ENCODE measurements at places on chromosomes 6 and 20.

- peak; percentile 85 for DNase-seq
Observed at GRCh38 chr6:37210313-37210968, 40.5 kb downstream of the PIM1 start.

DNA sequence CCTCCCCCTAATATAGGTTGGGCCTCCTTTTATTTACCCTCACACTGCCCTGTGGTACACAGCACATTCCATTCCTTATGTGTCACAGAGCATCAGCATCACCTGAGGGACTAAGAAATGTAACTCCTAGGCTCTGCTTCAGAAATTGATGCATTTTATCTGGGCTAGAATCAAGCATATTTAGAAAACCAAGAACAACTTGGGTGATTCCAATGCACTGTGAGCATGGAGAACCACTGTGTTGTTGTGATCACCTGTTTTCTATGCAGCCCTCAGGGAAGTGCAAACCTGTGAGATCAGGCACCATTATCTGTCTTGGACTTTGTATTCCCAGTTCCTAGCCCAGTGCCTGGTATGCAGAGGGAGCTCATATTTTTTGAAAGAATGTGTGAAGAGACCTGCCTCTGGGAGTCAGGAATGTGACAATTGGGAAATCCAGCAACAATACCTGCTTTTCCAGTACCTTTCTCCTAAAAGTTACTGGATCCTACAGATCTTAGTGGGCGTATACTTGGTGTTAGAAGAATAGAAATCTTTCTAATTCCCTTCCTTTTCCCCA is 7.0 kb downstream of the KAT14 start:
- no peak for DNase-seq

DNA sequence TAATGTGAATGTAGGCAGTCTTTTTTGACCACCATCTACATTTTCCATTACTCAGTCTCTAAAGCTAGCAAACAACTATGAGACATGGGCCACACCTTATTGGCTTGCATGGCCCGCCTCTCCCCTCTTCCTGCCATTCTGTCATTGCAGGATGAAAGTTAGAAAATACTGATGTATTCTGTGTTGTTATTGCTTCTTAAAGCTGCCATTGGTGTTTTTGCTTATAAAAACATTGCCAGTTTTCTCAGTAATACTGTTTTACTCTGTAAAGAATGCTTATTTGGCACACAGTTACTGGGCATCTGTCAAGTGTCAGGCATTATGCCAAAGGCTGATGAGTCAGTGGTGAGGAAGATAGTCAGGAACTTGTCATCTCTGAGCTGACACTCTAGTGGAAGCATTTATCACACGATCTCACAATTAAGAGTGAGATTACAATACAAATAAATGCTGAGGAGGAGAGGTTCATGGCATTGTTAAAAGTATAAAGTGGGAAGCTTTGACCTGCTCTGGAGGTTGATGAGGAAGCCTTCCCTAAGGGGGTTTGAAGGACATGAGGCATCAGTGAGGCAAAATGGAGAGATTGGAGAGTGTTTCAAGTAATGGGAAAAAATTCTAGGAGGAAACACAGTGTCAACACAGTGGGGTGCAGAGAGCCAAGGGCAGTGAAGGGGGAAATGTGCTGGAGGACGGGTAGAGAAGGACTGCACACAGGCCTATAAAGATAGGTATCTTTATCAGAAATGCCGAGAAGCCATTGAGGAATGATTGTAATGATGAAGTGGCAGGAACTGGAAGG is 14.7 kb downstream of the KLHL32 start:
- peak; percentile 59 for DNase-seq

- peak; percentile 76 for DNase-seq
Observed at GRCh38 chr20:46021361-46022359, 7.4 kb upstream of the SLC12A5 start.

GRCh38 chr6:33628401-33628964 is 7.4 kb downstream of the ITPR3 start:
- DNase-seq = no peak

GRCh38 chr6:112204350-112204706 is 50.0 kb downstream of the LAMA4 start:
- DNase-seq = no peak

DNA sequence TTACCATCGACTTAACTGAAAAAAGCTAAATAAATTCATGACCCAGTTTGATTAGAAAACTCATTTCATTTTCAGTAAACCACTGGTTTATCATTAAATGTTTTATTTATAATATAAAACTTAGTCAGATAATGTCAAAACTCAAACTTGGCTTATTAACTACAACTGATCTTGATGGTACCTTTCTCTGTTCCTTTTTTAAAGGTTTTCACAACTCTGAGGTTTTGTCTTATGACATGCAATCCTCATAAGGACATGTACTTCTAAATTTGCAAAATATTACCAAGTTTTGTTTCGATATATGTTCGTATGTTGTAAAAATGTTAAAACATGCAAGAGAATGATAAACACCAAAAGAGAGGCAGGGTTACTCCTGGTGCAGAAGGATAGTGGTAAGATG is 82.5 kb upstream of the PDE10A start:
- no peak for DNase-seq

DNA sequence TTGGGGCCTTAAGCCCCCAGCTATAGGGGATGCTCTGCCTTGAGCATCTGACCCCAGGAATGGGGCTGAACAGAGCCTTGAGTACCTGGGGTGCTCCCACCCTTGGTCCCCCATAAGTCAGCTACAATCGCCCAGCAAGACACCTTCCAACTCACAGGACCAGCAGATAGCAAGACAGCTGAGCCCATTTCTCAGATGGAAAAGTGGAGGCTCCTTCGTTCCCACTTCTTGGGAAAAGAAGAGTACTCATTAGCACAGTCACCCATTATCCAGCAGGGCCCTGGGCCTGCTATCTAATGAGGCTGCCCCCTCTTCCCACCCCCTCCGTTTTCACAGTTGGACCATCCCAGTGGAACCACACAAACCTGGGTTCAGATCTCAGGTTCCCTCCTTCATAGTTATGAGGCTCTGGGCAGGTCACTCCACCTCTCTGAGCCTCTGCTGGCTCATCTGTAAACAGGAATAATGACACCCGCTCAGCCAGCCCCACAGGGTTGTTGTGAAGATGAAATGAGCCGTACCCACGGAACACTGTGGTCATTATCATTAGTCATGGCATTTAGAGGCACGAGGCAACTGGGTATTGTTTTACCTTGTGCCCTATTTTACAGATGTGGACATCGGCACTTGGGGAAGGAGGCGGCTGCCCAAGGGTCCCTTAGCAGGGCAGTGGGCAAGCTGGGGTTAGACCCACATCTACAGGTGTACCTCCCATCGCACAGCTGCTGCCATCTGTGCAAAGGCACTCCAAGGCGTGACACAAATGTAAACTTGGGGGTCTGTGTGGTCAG is 4.5 kb downstream of the LPIN3 start:
- DNase-seq = no peak

DNA sequence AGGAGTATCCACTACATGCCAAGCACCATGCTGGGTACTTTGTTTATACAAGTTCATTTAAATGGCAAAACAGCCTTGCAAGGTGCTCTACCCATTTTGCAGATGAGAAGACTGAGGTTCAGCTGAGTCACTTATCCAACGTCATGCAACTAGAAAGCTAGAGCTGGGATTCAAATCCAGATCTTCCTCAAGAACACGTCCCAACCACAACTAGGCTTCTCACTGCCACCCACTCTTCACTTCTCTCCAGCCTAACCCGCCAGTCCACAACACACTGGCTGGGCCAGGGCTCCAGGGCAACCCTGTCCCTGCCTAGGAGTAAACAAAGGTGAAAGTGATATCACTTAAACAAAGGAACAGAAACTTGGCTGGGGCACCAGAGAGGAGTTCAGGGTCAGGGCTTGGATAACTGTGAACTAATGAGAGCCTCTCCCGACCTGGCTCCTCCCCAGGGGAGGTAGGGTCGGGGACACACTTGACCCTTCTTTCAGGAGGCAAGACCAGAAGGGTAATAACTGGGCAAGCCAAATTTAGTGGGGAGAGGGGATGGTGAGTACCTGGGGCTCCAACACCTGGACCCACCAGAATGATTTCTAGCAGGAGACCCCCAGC is 7.9 kb downstream of the SDC4 start:
- DNase-seq = no peak

- DNase-seq = no peak
Observed at GRCh38 chr6:11976489-11976888, 35.6 kb upstream of the HIVEP1 start.

GRCh38 chr20:42734660-42735368 is 454.9 kb downstream of the PTPRT start:
- DNase-seq = no peak

- DNase-seq = no peak
Observed at GRCh38 chr6:120304223-120304622, 954.7 kb upstream of the MAN1A1 start.

DNA sequence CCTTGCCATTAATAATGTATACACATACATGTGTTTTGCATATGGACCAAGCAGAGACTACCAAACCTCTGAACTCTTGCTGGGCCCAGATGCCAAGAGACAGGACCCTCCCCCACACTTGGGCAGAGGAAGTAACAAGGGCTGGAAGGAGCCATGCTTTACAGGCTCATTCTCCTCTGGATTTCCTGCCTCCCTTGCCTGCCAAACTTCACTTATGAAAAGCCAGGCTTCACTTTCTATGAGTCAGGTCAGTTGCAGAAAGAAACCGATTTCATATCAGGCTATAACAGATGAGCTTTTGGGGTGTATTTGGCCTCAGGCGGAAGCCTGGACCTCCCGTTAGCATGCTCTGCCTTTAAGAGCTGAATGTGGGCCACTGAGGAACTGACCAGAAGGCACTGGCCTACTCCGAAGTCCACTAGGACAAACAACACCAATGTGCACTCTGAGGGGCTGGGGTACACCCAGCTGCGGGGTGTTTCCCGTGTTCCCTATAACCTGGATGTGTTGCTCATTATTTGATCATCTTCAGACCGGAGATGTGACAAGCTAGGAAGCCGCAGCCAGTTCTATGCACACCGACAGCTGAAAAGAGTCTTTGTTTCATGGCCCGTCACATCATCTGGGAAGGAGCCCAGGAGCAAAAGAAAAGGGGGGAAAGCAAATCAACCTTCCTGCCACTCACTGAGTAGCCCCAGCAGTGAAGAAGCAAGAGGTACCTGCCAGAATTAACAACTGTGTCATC is 28.5 kb downstream of the HAO1 start:
- DNase-seq = no peak

GRCh38 chr20:53737396-53738038 is 143.9 kb upstream of the ZNF217 start:
- no peak for DNase-seq

GRCh38 chr20:32415494-32415893 is 57.4 kb downstream of the ASXL1 start:
- DNase-seq = no peak

DNA sequence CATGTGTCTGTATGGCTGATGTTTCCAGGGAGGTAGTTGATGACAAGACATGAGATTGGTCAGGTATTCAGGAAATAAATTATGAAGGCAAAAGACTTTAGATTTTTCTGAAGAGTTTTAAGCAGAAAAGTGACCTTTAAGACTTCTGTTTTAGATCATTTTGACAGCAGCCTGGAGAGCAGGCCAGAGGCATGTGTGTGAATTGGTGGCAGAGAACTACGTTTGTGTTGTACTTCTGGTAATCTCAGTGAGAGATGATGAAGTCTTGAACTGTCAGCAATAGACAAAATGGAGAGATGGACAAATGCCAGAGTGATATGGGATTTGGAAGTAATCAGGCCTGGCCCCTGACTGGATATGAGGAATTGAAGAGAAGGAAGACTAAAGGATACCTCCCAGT is 30.8 kb downstream of the FARS2 start:
- no peak for DNase-seq

DNA sequence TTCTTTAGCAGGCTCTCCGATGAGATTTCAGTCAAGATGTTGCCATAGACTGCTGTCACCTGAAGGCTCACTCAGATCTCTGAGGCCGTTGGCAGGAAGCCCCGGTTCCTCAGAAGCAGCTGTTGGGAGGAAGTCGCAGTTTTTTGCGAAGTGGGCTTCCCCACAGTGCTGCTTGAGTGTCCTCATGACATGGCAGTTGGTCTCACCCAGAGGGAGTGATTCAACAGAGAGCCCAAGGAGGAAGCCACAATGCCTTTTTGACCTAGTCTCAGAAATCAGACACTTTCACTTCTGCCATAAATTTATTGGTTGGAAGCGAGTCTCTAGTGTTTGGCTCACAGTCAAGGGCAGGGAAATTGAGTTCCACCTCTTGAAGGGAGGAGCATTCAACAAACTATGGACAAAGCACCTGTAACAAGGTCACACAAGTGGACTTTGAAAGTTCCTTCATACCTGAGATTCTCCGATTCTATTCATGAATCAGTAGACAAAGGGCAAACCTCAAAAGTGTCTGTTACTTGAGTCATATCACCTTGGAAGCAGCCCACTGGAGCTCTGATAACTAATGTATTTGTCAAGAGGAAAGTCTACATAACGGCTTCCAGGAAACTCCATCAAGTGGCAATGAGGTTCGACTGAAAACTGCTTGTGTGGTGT is 208.3 kb downstream of the TASP1 start:
- DNase-seq = peak; percentile 56

- no peak for DNase-seq
Observed at GRCh38 chr20:49508435-49509199, 26.1 kb upstream of the KCNB1 start.

DNA sequence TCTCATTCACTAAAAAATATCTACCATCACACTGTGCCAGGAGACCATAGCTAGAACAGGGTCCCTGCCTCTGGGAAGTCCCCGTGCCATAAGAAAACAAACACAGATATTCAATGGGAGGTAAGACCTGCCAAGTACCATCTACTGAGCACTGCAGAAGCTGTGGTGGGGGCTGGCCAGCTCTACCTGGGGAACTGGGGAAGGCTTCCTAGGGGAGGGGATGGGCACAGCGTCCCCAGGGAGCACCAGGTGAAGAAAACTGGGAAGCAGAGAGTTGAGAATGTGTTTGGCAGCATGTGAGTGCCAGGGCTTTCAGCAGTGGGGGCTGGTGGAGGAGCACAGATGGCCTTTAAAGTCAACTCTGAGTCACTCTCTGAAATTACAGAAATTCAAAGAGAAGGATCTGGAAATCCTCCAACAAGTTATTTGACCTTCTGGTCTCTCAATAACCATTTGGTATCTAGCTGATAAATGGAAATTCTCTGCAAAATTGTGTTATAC is 85.2 kb downstream of the SHLD1 start:
- peak; percentile 23 for DNase-seq

- no peak for DNase-seq
Observed at GRCh38 chr20:55086421-55086820, 611.0 kb downstream of the DOK5 start.

- no peak for DNase-seq
Observed at GRCh38 chr20:469746-470490, 7.6 kb upstream of the TBC1D20 start.

All from activated CD4-positive, alpha-beta T cell treated with anti-CD3 and anti-CD28 coated beads for 48 hours (primary cell).